NCI-H187 treated with DMSO at 0.1 percent for 48 hours (cell line): ENCODE measurements at places on chromosomes 4 and X.

- DNase-seq, result no peak
Measured at GRCh38 chr4:107774681-107775080, 50.1 kb upstream of the SGMS2 start.

GRCh38 chrX:8672176-8672575 is 59.8 kb downstream of the ANOS1 start:
- no peak for DNase-seq

GRCh38 chr4:147236806-147237205 is 244.1 kb upstream of the EDNRA start:
- DNase-seq, result no peak

DNA sequence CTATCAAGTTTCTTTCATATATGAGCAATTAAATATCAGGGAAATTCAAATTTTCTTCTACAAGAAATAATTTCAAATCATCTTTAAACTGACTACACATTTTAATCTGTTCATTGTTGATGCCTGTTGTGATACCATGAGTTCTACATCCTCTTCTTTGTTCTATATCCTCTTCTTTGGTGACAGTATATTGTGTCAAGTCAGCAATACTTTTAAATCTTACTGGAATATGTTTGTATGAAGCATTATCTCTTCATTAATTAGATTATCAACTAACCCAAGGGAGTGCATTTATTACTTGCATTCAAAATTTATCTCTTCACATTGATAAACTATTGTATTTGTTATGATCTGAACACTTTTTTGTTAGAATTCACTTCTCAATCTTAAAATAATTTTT is 275.0 kb upstream of the INTU start:
- DNase-seq, result no peak

DNA sequence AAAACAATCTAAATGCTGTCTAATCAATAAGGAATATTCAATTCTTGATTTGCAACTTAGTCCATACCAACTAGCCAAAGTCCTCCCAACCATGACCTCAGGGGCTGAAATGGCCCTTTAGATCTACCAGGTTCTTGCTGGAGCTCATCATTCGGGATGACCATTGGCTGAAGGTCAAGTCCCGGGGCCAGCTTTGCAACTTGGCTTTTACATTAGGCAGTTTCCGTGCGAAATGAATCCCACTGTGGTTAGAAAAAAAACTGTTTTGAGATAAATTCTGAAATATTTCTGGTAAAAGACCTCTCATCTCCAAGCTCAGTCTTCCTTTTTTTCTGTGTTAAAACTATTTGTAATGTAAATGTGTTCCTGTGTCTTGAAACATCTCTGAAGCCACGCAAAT is 178.6 kb downstream of the TENM3 start:
- DNase-seq, result no peak

DNA sequence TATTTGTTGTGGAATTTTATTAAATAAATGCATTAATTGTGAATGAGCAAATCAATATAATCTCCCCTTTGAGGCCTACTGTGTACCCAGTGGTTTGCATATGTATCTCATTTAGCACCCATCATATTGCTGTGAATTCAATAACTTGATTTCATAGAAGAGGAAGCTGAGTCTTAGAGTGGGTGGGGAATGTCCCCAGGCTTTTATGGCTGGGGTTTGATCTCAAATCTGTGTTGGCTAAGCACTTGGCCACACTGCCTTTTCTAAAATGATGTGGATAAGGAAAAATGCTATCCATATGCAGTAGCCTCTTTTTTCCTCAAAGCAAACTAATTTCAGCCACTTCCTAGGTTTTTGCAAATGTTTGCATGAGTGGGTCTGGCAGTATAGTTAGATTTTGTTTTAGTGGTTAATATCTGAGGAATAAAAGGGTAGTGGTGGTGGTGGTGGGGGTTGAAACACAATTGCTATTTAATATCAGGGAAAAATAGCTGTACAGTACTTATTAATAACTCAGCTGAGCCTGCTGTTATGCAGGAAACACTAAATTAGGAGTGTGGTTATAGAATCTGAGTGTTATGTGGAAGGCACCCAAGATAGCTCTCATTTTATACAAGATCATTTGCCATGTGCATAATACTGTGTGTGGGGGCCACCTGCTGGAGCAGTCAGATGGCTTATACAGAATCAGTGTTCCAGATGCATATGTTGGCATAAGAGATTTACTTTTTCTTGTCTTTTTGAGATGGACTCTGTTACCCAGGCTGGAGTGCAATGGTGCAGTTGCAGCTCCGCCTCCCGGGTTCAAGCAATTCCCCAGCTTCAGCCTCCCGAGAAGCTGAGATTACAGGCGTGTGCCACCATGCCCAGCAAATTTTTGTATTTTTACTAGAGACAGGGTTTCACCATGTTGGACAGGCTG is 108.0 kb downstream of the TMEM131L start:
- no peak for DNase-seq
